Uterus (tissue), 4 donors: ENCODE measurements at places on chromosomes 4 and X. TPM values are rescaled to one million over a fixed set of nuclear protein-coding genes. Genes with fewer than 3 reads are reported as not detected.
A peak's percentile ranks its signal among the peaks of the same experiment; 100 is the strongest.

The KLHL8 gene
- total RNA-seq: 27.0 TPM

The PORCN gene
- 3.7 TPM for total RNA-seq

The REPS2 gene
- total RNA-seq: 18.2 TPM

The GAGE12C gene
- not detected for total RNA-seq

The CITED1 gene
- total RNA-seq: 14.5 TPM

The KLHL34 gene
- total RNA-seq: not detected

The GYPE gene
- not detected for total RNA-seq

The ANAPC4 gene
- total RNA-seq: 43.6 TPM

The HGFAC gene
- 3.1 TPM for total RNA-seq

DNA sequence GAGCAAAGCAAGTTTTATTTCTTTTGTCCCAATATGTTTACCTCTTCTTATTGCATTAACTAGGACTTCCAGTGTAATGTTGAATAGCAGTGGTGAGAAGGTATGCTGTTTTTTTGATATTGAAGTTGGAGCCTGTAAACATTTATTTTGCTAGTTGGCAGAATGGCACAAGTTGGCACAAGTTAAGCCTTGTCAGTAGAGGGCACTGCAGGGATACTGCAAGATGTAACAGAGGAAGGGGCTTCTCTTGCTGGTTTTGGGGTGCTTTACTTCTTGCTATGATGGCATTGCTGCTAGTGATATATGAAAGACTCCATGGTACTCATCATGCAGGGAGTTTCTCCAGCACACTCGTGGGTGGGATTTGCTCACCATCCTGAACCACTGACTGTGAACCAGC lies 327.3 kb upstream of the ARX start:
- no peaks in the 10 kb centered on the region for H3K4me1 ChIP-seq
- no peak overlapping the region for H3K4me3 ChIP-seq
- no peak for DNase-seq
- no peak overlapping the region for H3K27ac ChIP-seq

DNA sequence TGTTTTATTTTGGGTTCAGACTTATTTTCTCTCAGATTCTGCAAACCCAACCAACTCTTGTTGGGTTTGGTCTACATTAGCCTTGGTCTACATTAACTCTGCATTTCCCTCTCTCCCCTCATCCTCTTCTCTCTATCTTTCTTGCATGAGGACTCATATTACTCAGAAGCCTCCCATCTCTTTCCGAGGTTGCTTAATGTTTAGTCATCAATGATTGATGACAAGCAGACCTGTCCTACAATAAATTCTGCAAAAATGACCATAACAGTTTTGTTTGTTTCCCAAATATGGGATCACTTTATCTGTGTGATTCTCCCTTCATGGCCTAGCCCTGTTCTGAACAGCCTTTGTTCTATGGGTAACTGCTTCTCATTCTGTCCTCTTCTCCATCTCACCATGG lies 75.2 kb downstream of the GABRB1 start:
- H3K4me1 ChIP-seq: no peaks in the 10 kb centered on the region
- no peaks in the 10 kb centered on the region for H3K36me3 ChIP-seq
- H3K4me3 ChIP-seq: no peak overlapping the region
- DNase-seq: no peak

DNA sequence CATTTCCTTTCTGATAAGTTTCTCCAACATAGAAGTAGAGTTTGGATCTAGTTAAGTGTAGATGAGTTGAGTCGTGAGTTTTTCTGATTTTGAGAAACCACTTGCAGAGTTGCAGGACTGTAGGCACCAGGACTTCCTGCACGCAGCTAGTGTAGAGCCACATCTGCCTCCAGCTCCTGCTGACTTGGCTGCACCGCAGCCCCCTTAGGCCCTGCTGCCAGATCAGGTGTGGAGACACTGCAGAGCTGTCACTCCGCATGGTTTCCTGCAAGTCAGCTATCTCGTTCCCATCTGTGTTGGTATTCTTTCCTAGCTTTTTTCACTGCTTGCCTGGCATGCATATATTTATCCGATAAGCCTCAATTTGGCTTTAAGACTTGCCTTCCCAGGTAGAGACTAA lies 48.9 kb downstream of the PCDH7 start:
- H3K27me3 ChIP-seq: no peaks in the 10 kb centered on the region
- DNase-seq: no peak
- no peaks in the 10 kb centered on the region for H3K4me1 ChIP-seq
- H3K4me3 ChIP-seq: no peak overlapping the region
- H3K36me3 ChIP-seq: no peaks in the 10 kb centered on the region

- H3K27ac ChIP-seq: no peak overlapping the region
- H3K27me3 ChIP-seq: no peaks in the 10 kb centered on the region
- no peak overlapping the region for H3K4me3 ChIP-seq
- H3K4me1 ChIP-seq: no peaks in the 10 kb centered on the region
- no peak for DNase-seq
These were observed 2085.4 kb downstream of the ARAP2 start for GRCh38 chr4:34158878-34159277.

DNA sequence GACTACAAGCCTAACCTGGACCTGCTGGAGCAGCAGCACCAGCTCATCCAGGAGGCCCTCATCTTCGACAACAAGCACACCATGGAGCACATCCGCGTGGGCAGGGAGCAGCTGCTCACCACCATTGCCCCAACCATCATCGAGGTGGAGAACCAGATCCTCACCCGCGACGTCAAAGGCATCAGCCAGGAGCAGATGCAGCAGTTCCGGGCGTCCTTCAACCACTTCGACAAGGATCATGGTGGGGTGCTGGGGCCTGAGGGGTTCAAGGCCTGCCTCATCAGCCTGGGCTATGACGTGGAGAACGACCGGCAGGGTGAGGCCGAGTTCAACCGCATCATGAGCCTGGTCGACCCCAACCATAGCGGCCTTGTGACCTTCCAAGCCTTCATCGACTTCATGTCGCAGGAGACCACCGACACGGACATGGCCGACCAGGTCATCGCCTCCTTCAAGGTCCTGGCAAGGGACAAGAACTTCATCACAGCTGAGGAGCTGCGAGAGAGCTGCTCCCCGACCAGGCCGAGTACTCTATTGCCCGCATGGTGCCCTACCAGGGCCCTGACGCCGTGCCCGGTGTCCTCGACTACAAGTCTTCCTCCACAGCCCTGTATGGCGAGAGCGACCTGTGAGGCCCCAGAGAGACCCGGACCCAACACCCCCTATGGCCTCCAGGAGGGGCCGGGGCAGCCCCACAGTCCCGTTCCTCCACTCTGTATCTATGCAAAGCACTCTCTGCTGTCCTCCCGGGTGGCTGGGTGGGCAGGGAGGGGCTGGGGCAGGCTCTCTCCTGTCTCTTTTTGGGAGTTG lies 486.2 kb downstream of the TRAM1L1 start:
- peak; percentile 10 for DNase-seq
- no peak overlapping the region for H3K27ac ChIP-seq
- no peaks in the 10 kb centered on the region for H3K4me1 ChIP-seq
- H3K4me3 ChIP-seq: no peak overlapping the region

DNA sequence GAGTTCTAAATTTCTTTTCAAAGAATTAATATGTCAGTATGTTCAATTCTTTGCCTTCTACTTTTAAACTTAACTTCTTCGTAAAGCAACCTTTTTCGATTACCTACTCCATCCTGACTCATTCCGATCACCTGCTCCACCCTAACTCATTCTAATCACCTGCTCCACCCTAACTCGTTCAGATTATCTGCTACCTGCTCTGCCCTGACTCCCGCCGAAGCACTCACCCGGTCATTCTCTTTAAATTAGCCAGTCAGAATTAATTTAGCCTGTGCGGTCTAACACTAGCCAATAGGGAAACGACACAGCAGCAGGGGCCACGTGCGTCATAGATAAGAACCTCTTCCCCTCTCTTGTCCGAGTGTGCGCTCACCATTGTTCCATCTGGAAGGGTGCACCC lies 60.1 kb upstream of the SH3RF1 start:
- no peak for DNase-seq
- H3K27ac ChIP-seq: no peak overlapping the region
- H3K4me1 ChIP-seq: no peaks in the 10 kb centered on the region
- no peak overlapping the region for H3K4me3 ChIP-seq

DNA sequence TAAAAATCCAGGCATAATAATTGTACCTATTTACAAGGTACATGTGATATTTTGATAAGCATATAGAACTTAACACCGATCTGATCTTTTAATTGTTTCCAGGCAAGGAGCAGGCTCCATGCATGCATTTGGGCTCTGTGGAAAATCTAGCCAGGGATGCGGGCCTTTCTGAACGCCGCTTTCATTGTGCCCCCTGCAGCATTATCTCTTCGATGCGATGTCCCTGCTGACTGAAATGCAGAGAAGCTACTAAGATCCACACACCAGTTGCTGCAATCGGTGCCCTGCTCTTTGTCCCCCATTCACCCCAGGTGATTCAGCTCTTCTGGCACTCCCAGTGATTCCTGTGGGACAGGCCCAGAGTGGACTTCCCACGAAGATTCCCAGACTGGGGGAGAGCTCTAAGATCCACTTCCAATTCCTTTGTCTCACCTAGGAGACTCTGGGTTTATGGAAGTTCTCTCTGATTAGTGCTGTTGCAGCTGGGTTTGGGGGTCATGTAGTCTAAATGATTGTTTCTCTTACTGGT lies 254.3 kb upstream of the AGA start:
- no peaks in the 10 kb centered on the region for H3K4me1 ChIP-seq
- no peak for DNase-seq
- H3K4me3 ChIP-seq: no peak overlapping the region
- H3K27me3 ChIP-seq: no peaks in the 10 kb centered on the region
- H3K27ac ChIP-seq: no peak overlapping the region

DNA sequence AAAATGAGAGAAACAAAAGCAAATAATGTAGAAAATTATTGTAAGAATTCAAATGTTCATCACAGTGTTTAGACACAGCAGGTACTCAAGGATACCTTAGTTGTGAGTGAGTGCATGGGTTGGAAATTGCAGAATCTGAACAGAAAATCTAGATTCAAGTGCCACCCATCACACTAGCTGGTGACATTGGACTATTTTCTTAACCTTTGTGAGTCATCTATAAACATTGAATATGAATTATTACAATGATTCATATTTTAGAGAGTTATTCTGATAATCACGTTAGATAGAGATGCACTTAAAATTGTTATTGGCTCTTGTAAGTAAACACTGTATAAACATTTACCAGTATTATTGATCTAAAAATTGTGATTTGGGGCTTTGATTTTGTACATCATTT lies 1113.1 kb downstream of the STIM2 start:
- no peaks in the 10 kb centered on the region for H3K27me3 ChIP-seq
- H3K27ac ChIP-seq: no peak overlapping the region
- no peaks in the 10 kb centered on the region for H3K36me3 ChIP-seq
- H3K4me3 ChIP-seq: no peak overlapping the region

DNA sequence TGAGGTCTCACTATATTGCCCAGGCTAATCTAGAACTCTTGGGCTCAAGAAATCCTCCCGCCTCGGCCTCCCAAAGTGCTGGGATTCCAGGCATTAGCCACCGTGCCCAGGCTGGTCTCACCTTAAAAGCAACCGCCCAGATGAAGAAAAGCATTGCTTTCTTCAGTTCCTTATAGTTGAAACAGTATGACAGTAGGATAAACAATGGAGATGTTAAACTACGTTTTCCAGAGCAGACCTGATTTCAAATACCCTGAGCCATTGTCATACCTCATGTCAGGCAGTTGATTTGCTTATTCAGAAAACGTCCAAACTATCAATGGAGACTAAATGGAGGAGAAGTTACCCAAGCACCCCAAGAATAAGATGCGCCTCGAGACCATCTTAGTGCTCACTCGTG lies 26.3 kb upstream of the TMEM131L start:
- no peaks in the 10 kb centered on the region for H3K27me3 ChIP-seq
- no peak overlapping the region for H3K4me3 ChIP-seq
- no peaks in the 10 kb centered on the region for H3K4me1 ChIP-seq
- no peak overlapping the region for H3K27ac ChIP-seq
- DNase-seq: no peak
- no peaks in the 10 kb centered on the region for H3K36me3 ChIP-seq

GRCh38 chr4:72375073-72375736 lies 193.8 kb downstream of the ADAMTS3 start:
- H3K27ac ChIP-seq: peak overlapping the region; percentile 29
- H3K27me3 ChIP-seq: no peaks in the 10 kb centered on the region
- DNase-seq: no peak
- H3K4me1 ChIP-seq: peaks cover 2% of the 10 kb centered on the region
- H3K36me3 ChIP-seq: no peaks in the 10 kb centered on the region
- H3K4me3 ChIP-seq: no peak overlapping the region

DNA sequence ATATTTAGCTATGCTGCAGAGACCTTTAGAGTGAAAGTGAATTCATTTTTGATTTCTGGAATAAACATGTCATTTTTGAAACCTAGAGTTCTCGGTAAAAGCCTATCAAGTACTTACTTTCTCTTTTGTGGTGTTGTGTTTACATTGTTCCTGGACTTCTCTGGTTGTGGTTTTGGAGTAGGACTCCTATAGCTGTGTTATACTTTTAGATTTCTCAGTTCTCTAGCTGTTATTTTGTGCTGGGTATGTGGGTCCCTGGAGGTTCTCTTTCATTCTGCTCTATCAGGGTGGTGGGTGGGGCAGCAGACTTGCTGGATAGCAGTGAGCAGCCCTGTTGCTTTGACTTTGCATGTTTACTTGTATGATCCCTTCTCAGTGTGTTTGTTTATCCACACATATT lies 25.6 kb upstream of the MSMO1 start:
- no peak overlapping the region for H3K4me3 ChIP-seq
- no peak overlapping the region for H3K27ac ChIP-seq
- no peaks in the 10 kb centered on the region for H3K36me3 ChIP-seq
- no peaks in the 10 kb centered on the region for H3K27me3 ChIP-seq

- H3K27me3 ChIP-seq: no peaks in the 10 kb centered on the region
- no peaks in the 10 kb centered on the region for H3K36me3 ChIP-seq
- H3K4me3 ChIP-seq: no peak overlapping the region
- no peak overlapping the region for H3K27ac ChIP-seq
- no peak for DNase-seq
- no peaks in the 10 kb centered on the region for H3K4me1 ChIP-seq
These were observed 52.6 kb upstream of the ZFP42 start for GRCh38 chr4:187942968-187943367.

DNA sequence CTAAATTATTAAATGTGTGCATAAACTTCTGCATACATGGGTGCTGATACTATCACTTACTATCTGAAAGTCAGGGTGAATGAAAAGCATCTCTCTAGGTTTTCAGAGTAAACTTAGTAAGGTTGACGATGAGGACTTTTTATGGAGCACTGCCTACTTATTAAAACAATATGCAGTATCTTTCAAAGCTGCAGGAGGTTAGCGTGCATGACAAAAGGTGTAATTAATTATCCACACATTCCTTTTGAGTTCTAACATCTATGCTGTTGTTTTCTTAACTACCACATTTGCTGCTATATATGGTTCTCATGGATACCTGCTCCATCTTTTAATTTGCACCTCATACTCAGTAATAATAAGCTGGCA lies 256.2 kb downstream of the FSTL5 start:
- no peak for DNase-seq
- no peak overlapping the region for H3K4me3 ChIP-seq
- H3K36me3 ChIP-seq: no peaks in the 10 kb centered on the region
- no peaks in the 10 kb centered on the region for H3K27me3 ChIP-seq
- no peaks in the 10 kb centered on the region for H3K4me1 ChIP-seq

GRCh38 chr4:158850371-158850770 lies 81.5 kb downstream of the FNIP2 start:
- no peak for DNase-seq
- no peaks in the 10 kb centered on the region for H3K4me1 ChIP-seq
- no peak overlapping the region for H3K27ac ChIP-seq
- no peaks in the 10 kb centered on the region for H3K27me3 ChIP-seq
- no peak overlapping the region for H3K4me3 ChIP-seq
- no peaks in the 10 kb centered on the region for H3K36me3 ChIP-seq
